ENCODE measurements at places on chromosomes 7 and 10. TPM values are rescaled to one million over a fixed set of nuclear protein-coding genes. Genes with fewer than 3 reads are reported as not detected.
A peak's percentile ranks its signal among the peaks of the same experiment; 100 is the strongest.

DNA sequence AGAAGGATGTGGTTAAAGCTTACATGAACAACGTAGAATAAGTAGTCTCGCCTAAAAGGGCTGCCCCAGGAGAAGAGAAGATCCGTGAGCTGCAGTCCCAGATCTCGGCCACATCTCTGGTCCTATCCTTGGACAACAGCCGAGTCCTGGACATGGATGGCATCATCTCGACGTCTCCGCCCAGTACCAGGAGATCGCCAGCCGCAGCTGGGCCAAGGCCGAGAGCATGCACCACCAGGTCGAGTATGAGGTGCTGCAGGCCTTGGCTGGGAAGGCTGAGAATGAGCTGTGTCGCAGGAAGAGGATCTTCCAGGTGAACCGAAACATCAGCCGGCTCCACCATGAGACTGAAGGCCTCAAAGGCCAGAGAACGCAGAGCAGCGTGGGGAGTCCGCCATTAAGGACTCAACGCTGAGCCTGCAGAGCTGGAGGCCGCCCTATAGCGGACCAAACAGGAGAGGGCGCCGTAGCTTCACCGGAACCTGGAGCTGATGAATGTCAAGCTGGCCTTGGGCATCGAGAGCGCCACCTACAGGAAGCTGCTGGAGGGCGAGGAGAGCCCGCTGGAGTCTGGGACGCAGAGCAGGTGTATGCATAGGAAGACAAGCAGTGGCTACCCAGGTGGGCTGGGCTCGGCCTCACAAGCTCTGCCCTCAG lies 22.2 kb downstream of the LIPK start:
- no peaks in the 10 kb centered on the region for H3K27me3 ChIP-seq
- peak; percentile 80 for DNase-seq
- no peak overlapping the region for H3K27ac ChIP-seq
- H3K4me1 ChIP-seq, result no peaks in the 10 kb centered on the region
- H3K4me3 ChIP-seq, result no peak overlapping the region
- no peaks in the 10 kb centered on the region for H3K36me3 ChIP-seq

CRPPA gene
- 0.07 TPM for total RNA-seq

DNA sequence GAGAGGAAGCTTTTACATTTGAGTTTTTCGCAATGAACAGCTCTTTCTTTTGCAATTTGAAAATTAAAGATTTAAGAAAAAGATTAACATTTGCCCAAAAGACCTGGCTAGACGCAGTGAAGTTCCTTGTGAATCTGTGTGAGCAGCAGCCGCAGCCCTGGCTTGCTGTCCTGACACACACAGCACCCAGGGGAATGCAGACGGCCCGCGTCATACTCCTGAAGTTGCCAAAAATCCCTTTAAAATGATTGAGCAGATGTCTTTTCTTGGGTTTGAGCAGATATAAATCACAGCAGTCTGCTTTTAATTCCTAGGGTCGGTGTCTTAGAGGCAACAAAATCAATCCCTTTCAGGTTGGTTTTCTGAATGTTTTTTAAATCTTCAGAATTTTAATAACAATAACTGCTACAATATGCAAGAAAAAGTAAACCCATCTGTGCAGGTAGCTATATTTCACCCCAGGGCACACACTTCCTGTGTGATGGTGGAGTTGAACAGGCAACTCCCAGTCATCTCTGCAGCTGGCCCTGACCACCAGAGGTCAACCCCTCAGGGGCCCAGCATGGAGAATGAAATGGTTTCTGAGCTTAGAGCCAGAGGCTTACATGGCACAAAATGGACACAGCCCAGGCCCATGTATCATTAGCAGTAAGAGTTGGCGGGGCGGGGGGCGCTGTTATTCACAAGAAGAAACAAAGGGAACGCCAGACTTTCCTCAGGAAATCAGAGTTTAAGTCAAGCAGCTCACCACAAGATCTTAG lies 32.2 kb upstream of the TRIL start:
- no peak overlapping the region for H3K27ac ChIP-seq
- H3K27me3 ChIP-seq, result 0 out of 2 replicates have a peak, but pooled peaks cover 4% of the 10 kb centered on the region
- no peaks in the 10 kb centered on the region for H3K4me1 ChIP-seq

- no peaks in the 10 kb centered on the region for H3K36me3 ChIP-seq
- H3K27ac ChIP-seq, result no peak overlapping the region
- H3K4me3 ChIP-seq, result no peak overlapping the region
- H3K4me1 ChIP-seq, result peaks cover 4% of the 10 kb centered on the region
- H3K27me3 ChIP-seq, result no peaks in the 10 kb centered on the region
Measured at GRCh38 chr7:90238583-90238982, 6.4 kb upstream of the CFAP69 start.

DNA sequence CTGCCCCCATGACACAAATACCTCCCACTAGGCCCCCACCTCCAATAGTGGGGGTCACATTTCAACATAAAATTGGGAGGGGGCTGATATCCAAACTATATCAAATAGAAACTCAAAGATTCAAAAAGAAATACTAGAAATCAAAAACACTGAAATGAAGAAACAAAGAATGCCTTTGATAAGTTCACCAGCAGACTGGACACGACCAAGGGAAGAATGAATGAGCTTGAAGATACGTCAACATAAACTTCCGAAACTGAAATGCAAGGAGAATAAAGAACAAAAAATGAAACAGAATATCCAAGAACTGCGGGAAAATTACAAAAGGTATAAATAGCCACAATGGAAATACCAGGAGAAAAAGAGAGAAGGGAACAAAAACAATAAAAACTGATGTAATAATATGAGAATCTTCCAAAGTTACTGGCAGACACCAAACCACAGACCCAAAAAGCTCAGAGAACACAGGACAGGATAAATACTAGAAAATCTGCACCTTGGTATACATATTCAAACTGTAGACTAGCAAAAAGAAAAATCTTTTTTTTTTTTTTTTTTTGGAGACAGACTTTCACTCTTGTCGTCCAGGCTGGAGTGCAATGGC lies 49.5 kb downstream of the BRI3 start:
- no peaks in the 10 kb centered on the region for H3K4me1 ChIP-seq
- no peak for DNase-seq
- H3K27me3 ChIP-seq, result 0 out of 2 replicates have a peak, but pooled peaks cover 2% of the 10 kb centered on the region

DNA sequence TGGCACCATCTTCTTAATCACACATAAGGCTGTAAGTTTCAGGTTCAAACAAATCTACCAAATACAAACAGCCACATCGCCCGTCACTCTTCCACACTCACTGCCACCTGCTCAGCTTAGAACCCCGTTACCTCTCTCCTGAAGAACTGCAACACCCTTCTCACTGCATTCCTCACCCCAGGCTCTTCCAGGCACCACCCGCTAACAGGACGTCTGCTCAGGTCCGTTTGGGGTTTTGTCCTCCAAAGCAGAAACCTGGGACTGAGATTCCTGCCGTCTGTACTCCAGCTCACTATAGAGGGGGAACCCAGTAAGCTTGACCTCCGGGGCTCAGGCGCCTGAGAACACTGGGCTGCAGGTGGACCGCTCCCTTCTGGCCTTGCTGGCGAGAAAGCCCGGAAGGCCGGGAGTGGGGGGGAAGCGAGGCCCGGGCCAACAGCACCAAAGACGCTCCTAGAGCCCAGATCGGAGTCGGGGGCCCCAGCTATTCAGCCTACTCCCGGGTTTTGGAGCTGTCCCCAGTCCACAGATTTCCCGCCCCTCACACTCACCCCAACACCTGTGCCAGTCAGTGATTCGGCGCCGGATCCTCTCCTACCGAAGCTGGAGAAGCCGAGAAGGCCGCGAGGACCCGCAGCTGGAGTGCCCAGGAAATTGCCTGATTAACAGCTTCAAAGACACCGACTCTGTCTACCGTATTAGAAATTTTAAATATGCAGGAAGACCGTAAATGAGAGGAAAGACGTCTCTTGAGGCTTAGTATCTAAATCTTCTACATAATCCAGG lies at the start of gene AP3M1:
Gene AP3M1 (minus strand): TSS at position 625 of the 786 bp plus-strand sequence. CDS start 12,449 bp downstream, outside the sequence.
- H3K27me3 ChIP-seq, result no peaks in the 10 kb centered on the region
- H3K4me1 ChIP-seq, result peaks cover 23% of the 10 kb centered on the region
- H3K27ac ChIP-seq, result peak within 1 kb of the TSS; percentile 82
- peaks cover 9% of the 10 kb centered on the region for H3K36me3 ChIP-seq
- H3K4me3 ChIP-seq, result peak within 1 kb of the TSS; percentile 86
- peak; percentile 67 for DNase-seq

DNA sequence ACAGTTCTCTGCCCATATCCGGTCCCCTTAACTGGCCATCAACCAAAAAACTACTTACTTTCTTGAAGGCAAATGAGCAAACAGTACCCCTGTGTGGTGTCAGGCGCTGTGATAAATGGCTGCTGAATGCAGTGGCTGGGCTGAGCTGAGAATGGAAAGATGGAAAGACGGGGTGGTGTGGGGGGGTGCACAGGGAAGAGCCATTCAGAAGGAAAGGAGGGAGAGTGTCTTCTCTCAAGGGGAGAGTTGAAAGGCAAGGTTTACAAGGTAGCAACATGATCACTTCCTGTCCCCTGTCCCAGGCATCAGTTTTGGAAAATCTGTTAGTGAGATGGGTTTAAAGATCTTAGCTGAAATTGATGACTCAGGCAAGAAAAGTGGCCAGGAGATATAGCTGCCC lies 22.5 kb downstream of the EMX2 start:
- no peak overlapping the region for H3K4me3 ChIP-seq
- no peaks in the 10 kb centered on the region for H3K4me1 ChIP-seq
- no peaks in the 10 kb centered on the region for H3K27me3 ChIP-seq

DGKB gene
- total RNA-seq, result not detected

MSMB gene
- total RNA-seq, result not detected

All from Karpas-422 (cell line).